Progenitor cell of endocrine pancreas (in vitro differentiated cells): ENCODE measurements at places on chromosomes 5 and 9. TPM values are rescaled to one million over a fixed set of nuclear protein-coding genes. Genes with fewer than 3 reads are reported as not detected.

GRCh38 chr9:71608021-71608420 lies 160.3 kb downstream of the CEMIP2 start:
- no peak for DNase-seq

GRCh38 chr5:139474890-139475791 lies 4.3 kb downstream of the SMIM33 start:
- no peak for DNase-seq

The PLEKHG4B gene
- total RNA-seq, result 56.8 and 59.5 TPM in 2 replicates

DNA sequence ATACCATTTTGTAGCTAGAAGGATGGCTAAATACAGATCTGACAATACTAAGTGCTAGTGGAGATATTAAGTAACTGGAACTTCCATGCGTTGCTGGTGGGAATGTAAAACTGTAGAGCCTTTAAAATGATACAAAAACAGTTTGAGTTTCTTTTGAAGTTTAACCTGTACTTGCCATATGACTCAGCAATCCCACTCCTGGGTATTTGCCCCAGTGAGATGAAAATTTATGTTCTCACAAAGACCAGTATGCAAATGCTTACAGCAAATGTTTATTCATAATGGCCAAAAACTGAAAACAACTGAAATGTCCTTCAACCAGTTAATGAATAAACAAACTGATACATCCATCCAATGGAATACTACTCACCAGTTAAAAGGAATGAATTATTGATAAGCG lies 137.3 kb downstream of the SLC12A2 start:
- no peak for DNase-seq

The CER1 gene
- total RNA-seq, result 0.73 TPM in 1 of 2 replicates, not detected in the other

The CFAP90 gene
- total RNA-seq, result 2.1 and 2.8 TPM in 2 replicates

GRCh38 chr9:14616188-14616982 lies 76.8 kb downstream of the ZDHHC21 start:
- DNase-seq, result no peak

The KIF3A gene
- 33.1 and 33.6 TPM in 2 replicates for total RNA-seq

The SPINK6 gene
- total RNA-seq, result not detected in 2 replicates

GRCh38 chr9:91677822-91678436 lies 254.3 kb upstream of the NFIL3 start:
- DNase-seq, result no peak

DNA sequence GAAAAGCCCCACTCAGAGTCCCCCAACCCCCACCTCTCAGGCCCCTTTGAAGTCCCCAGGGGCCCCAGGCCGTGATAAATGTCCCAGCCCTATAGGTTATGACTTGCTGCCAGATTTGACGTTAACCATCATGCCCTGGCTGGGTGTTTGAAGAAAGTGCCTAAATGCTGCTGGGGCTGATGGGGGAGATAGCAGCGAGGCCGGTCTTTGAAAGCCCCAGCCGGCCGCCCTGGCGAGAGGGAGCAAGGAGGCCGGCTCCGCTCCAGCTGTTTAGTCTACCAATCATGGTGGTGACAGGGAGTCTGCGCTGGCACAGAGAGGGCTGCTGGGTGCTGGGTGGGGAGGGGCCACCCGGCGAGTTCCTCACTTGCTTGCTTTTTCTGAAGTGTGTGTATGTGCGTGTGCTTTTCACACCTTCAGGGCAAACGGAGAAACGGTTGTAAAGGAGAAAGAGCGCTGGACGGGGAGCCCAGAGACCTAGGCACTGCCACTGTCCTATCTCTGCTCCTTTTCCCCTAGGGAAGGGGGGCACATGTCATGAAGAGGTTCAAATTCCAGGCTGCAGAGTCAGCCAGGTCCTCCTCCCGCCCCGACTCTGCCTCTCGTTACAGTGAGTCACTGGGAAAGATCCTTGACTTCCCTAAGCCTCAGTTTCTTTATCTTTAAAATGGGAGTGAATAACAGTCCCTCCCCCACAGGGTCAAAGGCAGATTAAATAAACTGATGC lies 126.1 kb upstream of the HAND1 start:
- DNase-seq, result no peak

DNA sequence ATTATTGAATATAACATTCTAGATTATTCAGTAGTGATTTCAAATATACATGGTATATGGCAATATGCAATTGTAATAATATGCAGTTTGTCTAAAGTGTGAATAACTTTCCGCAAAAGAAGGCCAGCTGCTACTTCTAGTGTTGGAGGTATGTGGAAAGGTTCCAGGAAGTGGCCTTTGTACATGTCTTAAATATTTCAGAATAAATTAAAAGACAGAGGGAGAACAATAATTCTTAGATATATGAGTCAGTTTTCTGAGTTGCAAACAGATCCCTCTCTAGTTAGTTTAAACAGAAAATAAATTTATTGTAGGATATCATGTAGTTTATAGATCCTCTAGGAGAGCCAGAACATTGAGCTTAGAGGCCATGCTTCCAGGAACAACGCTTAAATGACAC lies 210.8 kb upstream of the ELL2 start:
- DNase-seq, result no peak

DNA sequence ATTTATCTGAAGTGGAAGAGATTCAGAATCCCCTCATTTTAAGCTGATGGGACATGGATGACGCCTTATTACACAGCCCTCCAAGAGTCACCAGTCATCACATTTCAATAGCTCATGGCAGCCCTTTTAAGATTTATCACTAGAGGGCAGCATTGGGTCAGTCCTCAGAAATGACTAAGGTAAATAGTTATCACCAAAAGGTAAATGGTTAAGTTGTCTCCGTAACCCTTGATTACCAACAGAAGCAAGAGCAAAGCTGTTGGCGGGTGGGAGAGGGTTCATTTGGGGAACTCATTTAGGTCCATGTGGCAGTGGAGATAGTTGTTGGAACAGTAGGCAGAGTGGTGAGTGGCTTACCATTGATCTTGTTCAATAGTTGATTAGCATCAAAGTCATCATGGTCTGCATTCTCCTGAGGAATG lies 12.0 kb upstream of the C9 start:
- no peak for DNase-seq

- no peak for DNase-seq
Measured at GRCh38 chr5:33343676-33344327, 97.0 kb upstream of the TARS1 start.

GRCh38 chr5:107476783-107477182 lies 194.0 kb downstream of the EFNA5 start:
- DNase-seq, result no peak

The GABRB2 gene
- 3.5 and 3.8 TPM in 2 replicates for total RNA-seq

GRCh38 chr5:32865475-32865874 lies 154.4 kb downstream of the NPR3 start:
- DNase-seq, result no peak

DNA sequence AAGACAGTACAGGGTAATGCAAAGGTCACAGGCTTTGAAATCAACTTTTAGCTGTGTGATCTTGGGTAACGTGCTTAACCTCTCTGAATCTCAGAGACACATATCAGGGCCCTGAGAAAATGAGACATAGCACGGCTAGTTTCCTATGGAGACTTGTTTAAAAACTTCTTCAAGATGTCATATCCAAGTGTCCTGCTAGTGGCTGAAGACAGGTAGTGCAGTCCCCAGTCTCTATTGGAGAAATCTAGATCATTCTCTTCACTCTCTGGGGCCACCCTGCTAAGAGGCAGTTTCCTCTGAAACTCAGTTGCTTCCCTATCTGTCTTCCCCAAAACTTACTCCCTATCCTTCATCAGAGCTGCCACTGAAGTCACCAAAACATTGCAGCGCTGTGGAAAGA lies 30.3 kb upstream of the GRXCR2 start:
- no peak for DNase-seq

DNA sequence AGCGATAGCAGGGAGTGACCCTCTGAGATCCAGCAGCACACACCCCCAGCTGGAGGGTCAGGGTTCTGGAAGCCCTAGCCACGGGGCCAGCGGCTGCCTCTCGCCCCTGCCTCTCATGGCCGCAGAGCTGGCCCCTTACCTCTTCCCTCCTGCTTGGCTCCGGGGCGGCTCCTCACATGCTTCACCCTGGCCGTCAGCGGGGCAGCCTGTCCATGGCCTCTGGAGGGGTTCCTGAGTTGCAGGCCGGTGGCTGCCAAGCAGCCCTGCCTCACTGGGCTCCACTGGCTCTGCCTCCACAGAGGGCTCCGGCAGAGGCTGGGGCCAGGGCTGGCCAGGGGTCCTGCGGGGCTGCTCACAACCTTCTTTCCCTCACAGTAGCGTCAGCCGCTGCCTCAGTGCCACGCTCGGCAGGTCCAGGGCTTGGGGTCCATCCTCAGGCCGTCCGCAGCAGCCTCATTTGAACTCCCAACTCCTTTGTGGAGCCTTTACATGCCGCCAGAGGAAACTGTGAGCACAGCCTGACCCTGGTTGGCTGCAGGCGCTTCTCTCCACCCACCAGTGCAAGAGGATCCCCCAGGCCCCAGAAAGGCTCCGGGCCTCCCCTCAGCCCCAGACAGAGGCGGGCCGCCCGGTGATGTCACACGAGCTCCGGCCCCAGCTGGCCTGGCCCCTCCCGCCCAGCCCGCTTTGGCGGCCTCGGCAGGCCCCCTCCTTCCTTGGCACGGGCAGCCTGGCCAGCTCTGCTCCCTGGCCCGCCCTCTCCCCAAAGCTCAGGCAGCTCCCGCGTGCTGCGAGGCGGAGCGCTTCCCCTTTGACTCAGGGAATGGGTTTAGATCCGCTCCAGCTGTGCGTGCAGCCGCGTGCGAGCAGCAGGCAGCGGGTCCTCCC lies at the start of gene ANGPTL2:
Gene ANGPTL2, minus strand, starts transcription at position 460 of the 888 bp plus-strand sequence. CDS start 13,904 bp downstream, outside the sequence.
- DNase-seq, result peak; percentile 56

The DMXL1 gene
- 47.0 and 48.3 TPM in 2 replicates for total RNA-seq

DNA sequence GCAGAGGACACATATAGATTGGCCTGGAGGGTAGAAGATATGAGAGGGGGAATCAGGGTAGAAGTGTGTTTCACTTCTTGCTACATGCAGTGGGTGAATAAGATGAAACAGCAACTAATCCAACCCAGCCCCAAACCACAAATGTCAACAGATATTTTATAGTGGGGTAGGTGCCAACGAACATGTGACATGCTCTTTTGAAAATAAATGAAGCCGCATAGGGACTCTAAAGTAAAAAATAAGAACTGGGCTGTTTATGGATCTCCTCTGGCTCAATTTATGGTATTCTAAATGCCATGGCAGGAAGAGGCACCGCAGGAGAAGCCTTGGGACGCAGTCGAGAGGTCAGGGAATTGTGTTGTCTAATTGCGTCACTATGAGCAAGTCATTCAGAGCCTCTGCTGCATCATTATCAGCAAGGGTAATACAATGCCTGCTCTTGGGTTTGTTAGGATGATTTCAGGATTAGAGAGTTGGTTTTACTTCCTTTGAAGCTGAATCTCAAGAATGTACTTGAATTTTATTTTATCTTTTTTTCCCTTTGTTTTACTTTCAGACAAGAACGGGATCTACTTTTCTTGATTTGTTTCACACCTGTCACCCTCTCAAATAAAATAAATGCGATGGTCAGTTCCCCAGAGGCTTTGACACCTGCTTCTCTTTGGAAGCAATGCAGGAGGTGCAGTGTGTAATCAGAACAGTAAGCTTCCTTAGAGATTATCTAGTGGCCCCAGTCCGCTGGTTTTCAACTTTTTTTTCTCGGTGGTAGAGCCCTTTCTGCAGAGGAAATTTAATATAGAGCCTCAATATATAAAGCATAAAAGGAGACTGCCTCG lies 375.6 kb upstream of the CLINT1 start:
- DNase-seq, result no peak

DNA sequence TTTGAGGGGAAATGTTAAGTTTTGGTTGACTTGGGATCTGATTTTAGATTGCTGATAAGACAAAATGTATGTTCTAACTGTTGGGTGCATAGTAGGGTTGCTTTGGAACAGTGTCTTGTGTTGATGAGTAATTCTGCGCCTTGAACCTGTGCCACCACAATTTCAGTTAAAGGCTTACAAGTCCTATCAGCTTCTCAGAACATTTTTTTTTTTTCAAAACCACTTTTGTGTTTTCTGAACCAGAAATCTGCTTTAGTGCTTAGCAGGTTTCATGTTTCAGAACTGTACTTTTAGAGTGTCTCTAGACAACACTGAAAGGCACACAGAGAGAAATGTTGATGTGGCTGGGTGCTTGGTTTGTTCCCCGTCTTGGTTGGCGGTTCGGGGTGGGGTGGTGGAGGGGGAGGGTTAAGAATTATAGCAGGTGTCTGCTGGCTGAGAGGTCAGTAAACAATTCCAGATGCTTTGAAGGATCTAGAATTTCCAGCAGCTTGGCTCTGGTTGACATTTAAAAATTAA lies 84.6 kb downstream of the ANKRD55 start:
- no peak for DNase-seq

DNA sequence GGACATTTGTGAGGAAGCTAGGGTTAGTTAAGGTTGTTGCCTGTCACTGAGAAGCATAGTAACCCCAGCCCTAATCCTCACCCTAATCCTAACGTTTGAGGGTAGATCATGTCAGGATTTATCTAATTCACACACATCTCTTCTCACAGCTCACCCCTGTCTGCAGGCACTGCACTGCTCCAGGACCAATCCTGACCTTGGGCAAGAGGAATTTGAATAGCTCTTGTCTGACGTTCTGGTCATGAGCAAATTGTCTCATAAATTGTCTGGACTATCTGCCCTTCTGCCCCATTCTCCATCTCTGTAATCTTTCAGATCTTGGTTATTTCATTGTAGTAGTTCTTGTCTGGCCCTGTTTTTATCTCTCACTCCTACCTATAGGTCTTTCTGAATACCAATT lies 18.7 kb downstream of the CRHBP start:
- DNase-seq, result no peak

DNA sequence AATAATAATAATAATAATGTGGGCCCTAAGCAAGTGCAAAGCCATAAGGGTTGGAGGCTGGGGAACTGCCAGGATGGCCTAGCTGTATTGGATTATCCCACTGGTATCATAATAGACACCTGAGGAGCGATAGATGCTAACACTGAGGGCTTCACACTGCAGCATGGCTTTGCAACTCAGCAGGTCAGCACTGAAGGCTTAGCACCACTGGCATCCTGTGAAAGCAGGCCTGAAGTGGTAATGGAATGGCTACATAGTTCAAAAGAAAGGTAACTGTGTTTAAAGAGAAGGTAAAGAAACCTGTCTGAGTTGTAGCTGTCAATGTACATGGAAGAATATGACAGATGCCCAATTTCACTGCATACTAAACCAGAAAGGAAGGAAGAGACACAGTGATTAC lies 359.0 kb downstream of the OSTF1 start:
- no peak for DNase-seq

DNA sequence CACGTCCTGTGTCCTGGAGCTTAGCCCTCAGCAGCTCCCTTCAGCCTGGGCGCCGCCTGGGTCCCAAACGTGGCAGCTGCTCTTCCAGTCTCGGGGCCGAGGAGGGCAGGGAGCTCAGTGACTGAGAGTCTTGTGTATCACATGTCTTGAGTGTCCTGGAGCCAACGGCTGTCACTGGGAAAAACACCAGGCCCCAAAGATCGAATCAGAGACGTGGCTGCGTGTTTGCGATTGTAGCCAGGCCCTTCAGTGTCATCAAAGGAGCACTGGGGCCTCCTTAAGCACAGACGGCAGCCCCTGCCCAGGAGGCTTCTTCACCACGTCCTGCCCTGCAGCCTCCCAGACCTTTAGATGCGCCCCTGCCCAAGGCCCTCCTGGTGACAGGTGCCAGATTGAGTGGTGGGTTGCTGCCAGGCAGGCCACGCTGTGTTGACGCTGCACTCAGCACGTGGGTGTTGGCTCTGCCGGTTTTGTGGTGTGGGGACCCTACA lies 5.7 kb upstream of the EXOC3 start:
- no peak for DNase-seq
